ENCODE measurements at places on chromosomes 6 and 20.

GRCh38 chr6:46353528-46353927, 137.7 kb downstream of the RCAN2 start:
- DNase-seq, result no peak

DNA sequence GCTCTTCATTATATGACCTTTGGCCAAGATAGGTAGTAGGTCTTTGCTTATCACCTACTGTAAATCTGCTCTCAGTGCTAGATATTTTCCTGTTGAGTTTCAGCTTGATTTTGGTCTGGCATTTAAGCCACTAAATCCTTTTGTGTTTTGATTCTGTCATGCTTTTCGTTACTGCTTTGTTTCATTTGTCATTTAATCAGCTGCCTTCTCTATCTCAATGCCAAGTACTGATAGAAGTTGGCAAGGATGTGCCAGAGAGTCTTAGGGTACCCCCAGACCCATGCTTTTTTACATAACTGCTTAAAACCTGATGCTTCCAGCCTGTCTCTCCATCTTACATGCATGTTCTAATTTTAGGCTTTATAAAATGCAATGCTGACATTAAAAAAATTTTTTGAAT, 300.1 kb upstream of the SASH1 start:
- DNase-seq, result no peak

DNA sequence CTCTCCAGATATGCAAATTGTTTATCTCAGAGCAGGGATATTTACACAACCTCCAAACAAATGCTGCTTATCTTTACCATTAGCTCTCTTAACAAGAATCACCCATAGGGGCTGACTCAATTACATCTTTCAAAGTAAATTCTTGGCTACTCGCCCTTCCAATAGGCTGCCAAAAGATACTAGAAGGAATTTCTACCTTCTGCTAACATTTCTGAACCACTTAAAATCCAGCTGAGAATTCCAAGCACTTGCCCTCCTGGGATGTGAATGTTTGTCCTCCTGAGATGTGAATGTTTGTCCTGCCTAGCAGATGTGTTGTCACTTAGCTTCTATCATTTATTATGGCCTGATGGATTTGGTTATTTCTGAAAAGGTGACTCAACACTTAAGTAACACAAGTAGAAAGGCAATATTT, 388.0 kb downstream of the GJA1 start:
- DNase-seq, result no peak

DNA sequence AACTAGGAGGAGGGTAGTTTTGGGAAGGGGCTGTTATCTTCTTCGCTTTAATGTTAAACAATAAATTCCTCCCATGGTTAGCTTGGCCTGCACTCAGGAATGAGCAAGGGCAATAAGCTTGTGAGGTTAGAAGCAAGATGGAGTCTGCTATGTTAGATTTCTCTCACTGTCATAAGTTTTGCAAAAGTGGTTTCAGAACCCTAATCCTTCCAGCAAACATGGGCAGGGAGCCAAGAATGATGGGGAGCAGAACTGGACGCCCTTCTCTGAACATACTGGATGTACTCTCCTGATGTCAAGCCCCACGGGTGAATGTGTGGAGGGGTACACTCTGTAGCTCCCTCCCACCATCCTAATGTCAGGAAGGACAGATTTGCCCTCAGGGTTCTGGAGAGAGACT, 22.3 kb downstream of the C6orf163 start:
- DNase-seq, result no peak

GRCh38 chr6:131819572-131820124, 11.8 kb downstream of the ENPP1 start:
- no peak for DNase-seq

DNA sequence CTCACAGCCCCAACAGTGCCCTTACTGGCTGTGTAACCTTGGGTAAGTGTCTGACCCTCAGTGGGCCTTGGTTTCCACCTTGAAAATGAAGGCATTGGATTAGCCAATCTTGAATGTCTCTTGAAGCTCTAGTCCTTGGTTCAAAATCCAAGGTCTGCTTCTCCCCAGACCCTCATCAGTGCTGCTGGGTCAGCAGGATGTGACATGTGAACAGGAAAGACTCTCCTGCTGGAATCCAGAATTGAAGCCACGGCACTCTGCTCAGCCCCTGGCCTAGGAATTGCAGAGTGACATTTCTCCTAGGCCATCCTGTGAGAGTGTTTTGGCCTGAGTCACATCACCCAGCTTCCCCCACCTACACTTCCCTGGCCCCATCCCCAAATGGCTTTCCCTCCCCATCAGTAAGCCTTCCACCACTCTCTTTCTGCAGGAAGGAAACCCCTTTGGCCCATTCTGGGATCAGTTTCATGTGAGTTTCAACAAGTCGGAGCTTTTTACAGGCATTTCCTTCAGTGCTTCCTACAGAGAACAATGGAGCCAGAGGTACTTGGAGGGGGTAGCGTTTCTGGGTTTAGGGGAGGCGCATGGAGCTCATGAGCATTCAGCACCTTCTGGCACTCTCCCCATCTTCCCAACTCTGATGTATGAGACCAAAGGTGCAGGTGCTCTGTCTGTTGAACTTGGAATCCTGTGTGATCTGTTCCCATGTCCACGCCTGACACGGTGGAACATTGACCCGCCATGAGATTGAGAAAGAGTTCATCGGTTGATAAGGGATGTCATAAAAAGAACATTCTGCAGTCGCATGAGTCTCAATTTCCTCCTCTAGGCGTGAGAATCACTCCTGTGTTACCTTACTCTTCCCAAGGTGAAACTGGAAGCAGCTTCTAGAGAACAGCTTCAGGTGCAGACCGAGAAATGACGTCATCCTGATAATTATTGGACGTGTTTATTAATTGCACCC, 8.8 kb downstream of the POFUT1 start:
- DNase-seq, result no peak

DNA sequence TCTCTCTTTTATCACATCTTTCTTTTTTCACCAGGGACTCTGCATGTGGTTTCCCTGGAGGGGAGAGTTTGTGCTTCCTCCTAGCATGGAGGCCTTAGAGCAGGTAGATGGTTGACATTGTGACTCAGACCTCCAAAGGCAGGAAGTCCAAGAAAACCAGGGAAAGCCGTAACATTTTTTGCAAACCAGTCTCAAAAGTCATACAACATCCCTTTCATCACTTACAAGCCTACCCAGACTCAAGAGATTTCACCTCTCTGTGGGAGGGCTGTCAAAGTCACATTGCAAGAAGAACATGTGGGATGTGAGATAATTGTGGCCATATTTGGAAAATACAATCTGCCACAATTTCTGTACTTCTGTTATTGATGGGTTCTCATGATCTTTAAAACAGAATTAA, 46.2 kb downstream of the SNRNP48 start:
- DNase-seq, result no peak

All from stimulated activated CD4-positive, alpha-beta T cell treated with anti-CD3 and anti-CD28 coated beads, Interleukin-15, amount 100 ng/mL, for 24 hours (primary cell).